NCI-H2171 treated with DMSO at 0.1 percent for 48 hours (cell line): ENCODE measurements at places on chromosomes 11 and 22.

DNA sequence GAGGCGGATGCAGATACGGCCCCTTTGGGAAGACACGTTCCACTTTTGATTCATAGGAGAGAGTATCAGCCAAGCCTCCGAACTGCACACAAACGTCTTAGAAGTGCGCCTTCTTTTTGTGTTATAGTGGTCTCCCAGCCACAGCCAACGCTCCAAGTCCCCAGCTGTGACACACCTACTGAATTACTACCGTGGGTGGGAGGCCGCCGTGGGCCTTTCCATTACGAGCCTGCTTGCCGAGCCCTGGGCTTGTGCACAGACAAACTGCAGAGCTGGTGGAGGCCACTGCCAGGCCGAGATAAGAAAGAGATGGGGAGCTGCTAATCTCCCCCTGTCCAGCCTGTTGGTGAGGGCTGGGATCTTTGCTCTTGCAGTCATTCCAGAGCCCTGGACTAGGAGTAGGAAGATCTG lies 761 bp downstream of the HMBS start:
- DNase-seq = no peak

DNA sequence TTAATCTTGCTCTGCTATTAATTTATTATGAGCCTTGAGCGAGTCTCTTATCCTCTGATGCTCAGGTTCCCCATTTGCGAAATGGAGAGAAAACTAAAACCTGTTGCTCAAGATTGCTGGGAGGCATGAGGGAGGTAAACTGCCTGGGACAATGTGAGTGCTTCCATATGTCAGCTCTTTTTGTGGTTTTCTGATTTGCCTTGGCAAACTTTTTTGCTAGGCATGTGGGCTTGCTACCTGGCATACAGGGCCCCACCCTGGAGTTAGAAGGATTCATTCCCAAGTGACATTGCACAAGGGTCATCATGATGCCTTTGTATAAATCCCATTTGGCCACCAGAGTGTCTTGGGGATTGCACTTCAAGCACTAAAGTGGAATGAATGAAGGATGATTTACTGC lies 22.4 kb downstream of the TSPAN18 start:
- DNase-seq = no peak

DNA sequence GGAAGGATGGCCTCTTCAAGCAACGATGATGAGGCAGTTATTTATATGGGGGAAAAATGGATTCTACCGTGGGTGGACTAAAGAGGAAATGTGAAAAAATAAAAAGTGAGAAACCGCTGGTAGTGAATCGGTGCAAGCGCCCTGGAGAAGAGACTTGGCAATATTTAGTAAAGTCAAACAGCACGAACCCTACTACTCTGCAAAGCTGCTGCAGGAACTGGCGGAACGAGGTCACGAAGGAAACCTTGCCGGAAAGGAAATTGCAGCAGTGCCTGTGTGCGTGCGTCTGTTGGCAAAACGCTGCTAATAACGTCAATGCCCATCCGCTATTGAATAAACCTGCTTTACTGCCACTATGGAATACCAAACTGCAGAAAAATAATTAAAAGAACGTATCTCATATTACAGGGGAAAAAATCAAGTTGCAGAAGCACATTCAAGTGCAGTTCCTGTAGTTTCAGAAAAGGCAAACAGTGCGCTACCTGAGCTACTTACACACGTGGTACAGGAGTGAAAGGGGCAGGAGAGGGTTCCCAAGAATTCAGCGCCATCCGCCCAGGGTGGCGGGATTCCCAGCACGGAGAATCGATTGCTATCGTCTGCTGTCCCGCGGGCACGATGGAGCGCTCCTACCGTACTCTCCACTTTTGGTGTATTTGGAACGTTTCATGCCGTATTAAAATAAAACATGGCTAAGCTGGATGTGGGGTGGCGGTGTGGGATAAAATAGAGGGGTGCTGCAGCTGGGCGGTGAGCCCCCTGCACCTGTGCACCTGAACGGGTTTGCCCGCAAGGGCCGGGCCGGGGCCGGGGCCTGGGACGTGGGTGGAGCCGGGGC lies 585 bp upstream of the NADSYN1 start:
- peak; percentile 90 for DNase-seq

DNA sequence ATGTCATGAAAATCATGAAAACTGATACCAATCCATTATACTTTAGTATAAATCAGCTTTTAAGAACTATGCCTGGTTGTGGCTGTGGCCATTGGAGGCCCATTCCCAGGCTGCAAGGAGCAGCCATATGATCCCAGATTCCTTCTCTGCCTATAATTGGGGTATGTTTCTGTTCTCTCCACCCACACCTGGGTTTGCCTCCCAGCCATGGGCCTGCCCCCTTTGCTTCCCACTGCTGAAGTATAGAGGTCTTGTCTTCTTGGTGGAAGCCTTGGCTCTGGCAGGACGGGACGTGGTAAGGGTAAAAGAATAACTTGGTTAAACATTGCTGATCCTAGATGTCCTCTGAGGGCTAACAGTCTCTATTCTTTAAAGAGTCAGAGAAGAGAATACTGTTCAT lies 2.4 kb downstream of the MICAL2 start:
- no peak for DNase-seq

GRCh38 chr22:39627865-39628562 lies 57.5 kb downstream of the CACNA1I start:
- no peak for DNase-seq

- DNase-seq = no peak
These were observed 1174.4 kb downstream of the BRD1 start for GRCh38 chr22:48653306-48653705.

DNA sequence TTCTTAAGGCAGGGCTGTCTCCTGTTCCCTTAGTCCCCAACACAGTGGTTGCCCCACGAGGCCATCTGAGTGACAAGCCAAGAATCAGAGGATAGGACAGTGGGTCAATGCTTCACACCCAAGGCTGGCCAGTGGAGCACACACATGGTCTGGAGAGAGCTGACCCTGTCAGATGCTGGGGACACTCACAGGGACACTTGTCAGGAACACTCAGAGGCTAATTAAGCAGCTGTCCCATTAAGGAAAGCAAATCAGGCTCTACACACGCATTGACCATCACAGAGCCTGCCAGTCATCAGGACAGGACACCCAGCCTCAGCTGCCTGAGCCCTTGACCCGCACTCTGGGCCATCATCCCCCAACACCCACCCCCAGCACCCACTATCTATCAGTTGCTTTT lies 18.2 kb downstream of the GDPD5 start:
- DNase-seq = no peak

GRCh38 chr11:116416852-116417251 lies 355.9 kb downstream of the BUD13 start:
- no peak for DNase-seq

DNA sequence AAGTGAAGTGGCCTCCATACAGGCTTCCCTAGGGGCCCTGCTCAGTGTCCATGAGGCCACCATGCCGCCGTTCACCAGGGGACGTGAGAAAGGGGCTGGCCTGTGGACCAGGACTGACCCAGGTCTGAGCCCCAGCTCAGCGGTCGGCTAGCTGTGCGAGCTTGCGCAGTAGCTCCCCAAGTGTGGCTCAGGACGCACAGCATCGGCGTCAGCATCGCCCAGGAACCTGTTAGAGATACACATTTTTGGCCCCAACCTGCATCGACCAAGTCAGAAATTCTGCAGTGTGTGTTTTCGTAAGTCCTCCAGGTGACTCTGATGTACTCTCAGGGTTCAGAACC lies 429 bp downstream of the TP53AIP1 start:
- no peak for DNase-seq

GRCh38 chr11:37264060-37264459 lies 666.0 kb upstream of the RAG2 start:
- no peak for DNase-seq

GRCh38 chr22:17159504-17159951 lies 451 bp upstream of the HDHD5 start:
- DNase-seq = peak; percentile 49

DNA sequence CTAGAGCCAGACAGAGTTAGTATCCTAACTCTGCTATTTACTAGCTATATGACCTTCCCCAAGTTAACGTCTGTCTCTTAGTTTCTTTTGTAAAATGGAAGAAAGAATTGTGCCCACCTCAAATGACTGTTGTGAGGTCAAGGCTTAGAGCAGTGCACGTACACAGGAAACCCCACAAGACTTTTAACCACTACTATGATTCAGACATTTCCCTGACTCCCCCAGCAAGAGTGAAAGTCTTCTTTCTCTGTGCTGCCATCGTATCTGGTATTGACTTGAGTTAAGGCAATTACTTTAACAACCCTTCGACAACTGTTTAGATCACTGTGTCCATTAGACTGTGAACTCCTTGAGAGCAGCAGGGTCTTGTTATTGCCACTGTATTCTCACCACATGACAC lies 2.6 kb upstream of the OR52W1 start:
- DNase-seq = no peak

- no peak for DNase-seq
These were observed 23.4 kb downstream of the NAV2 start for GRCh38 chr11:19735909-19736498.

GRCh38 chr11:102179371-102179770 lies 69.1 kb downstream of the YAP1 start:
- DNase-seq = no peak

- DNase-seq = no peak
These were observed 6.8 kb upstream of the TPBGL start for GRCh38 chr11:75233754-75234172.
